ENCODE measurements at places on chromosomes 6 and 20.

DNA sequence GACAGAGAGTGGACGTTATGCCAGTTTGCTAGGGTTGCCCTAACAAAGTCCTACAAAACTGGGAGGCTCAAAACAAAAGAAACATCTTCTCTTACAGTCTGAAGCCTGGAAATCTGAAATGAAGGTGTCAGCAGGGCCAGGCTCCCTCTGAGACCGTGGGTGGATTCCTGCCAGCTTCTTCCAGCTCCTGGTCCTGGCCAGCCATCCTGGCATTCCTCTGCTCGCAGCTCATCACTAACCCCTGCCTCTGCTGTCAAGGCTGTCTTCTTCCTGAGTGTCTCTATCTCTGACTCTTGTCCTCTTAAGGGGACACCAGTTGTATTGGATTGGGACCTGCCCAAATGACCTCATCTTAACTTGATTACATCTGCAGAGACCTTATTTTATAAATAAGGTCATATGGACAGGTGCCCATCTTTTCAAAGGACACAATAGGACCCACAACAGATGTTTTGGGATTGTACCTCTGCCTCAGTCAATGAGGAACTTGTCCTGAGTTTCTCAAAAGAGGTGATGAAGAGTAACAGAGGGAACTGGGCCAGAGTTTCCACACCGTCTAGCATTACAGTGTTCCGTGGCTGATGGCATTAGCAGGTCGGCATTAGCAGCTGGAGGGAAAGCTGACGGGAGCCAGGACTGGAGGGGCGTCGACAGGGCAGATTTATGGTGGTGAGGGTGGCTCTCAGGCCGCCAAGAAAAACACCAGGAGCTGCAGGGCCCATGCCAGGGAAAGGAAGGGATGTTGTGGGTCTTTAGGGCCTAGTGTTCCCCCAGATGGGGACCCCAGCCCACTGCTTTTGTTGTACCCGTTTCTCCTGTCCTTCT is 157.3 kb downstream of the TBXT start:
- DNase-seq, result no peak

DNA sequence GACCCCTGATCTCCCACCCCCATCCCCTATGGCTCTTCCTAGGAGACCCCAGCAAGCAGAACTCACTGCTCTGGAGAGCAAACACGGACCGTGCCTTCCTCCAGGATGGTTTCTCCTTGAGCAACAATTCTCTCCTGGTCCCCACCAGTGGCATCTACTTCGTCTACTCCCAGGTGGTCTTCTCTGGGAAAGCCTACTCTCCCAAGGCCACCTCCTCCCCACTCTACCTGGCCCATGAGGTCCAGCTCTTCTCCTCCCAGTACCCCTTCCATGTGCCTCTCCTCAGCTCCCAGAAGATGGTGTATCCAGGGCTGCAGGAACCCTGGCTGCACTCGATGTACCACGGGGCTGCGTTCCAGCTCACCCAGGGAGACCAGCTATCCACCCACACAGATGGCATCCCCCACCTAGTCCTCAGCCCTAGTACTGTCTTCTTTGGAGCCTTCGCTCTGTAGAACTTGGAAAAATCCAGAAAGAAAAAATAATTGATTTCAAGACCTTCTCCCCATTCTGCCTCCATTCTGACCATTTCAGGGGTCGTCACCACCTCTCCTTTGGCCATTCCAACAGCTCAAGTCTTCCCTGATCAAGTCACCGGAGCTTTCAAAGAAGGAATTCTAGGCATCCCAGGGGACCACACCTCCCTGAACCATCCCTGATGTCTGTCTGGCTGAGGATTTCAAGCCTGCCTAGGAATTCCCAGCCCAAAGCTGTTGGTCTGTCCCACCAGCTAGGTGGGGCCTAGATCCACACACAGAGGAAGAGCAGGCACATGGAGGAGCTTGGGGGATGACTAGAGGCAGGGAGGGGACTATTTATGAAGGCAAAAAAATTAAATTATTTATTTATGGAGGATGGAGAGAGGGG is 1.4 kb downstream of the LTA start:
- no peak for DNase-seq

DNA sequence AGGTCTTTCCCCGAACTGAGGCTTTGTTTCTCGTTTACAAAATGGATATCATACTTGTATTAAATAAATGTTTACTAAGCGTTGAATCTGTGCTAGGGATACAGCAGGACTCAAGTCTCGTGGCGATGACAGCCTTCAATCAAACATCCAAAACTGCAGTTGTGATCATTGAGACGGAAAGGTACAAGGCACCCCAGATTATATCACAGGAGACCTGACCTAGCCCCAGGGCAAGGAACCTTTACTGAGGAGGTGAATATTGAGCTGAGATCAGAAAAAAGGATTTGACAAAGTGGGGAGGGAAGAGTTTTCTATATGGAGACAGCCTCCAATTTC is 476 bp downstream of the AAR2 start:
- no peak for DNase-seq

GRCh38 chr6:148440016-148440415 is 97.4 kb downstream of the SASH1 start:
- DNase-seq, result no peak

DNA sequence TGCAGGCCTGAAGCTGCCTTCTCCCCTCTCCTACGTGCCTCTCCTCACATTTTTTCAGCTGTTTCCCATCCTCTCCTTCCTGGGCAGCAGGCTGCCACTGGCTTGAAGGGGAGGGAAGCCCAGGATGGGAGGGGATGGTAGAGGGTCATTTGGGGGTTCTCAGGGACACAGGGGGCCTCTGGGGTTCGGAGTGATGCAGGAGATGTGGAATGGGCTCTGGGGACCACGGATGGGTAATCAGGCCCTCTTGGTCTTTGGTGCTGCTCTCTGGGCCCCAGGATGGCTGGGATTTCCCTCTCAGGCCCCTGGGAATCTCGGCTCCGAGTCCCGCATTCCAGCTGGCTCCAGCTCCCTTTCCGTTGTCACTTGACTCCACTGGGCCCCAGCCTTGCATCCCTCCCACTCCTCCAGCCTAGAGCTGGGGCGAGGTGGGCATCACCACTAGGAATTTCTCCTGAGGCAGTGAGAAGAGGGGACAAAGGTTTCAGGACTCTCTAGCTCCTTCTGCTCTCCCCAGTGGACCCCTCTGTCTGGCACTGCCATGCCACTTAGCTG is 2.0 kb upstream of the DDR1 start:
- DNase-seq, result peak; percentile 25

DNA sequence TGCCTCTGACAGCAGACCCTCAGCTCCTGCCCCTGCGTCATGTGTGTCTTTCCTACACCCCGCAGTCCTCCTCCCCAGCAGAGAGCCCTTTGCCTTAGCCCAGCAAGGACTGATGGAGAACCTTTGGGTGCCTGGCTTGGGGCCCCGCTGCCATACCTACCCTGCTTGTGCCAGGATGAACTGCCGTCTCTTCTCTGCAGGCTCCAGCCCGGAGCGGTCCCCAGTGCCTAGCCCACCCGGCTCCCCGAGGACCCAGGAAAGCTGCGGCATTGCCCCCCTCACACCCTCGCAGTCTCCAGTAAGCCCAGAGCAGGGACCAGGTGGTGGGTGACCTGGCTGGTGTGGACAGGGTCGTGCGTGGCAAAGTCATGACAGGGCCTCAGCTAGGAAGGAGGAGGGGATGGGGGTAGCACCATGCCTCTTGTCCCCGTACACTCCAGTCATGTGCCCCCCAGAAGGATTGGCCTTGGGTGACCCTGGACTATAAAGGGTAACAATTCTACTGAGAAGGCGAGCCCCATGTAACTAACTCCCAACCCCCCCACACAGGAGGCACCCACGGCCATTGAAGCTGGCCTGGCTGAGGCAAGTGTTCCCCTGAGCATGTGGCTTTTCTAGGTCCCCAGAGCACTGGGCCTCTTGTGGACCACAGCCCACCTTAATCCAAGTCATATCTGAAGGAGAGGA is 8.3 kb downstream of the HSPA12B start:
- no peak for DNase-seq

DNA sequence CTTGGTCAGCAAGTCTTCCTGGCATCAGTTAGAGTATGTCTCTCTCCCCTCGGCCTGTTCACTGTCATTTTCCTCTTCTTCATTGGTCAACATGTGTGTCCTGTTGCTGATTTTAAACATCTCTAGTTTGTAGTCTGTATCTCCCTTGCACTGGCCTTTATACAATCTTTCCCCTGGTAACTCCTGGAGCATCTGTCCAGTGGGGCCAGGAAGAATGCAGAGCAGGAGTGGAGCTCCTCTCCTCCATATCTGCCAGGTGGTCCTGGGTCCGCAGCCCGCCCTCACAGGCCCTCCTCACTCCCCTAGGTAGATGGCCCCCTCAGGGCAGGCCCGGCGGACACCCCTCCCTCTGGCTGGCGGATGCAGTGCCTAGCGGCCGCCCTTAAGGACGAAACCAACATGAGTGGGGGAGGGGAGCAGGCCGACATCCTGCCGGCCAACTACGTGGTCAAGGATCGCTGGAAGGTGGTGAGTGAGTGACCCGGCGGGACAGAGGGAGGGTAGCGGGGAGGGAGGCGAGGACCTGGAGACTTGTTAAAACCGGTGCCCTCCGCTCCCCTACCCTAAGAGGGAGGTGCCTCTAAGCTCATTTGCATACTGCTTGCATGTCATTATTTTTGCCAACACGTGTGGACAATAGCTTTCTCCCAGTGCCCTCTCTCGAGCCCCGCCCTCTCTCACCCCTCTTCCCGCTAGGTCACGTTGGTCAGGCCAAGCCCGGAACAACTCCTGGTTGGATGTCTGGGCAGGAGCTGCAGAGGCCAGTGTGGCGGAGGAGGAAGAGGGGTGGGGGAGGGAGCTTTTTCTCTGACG is 3.2 kb downstream of the TTBK1 start:
- DNase-seq, result no peak

Data from activated CD4-positive, CD25-positive, alpha-beta regulatory T cell treated with anti-CD3 and anti-CD28 coated beads, Interleukin-2, amount 50 U/mL, for 72 hours (primary cell).